ENCODE measurements at places on chromosomes 2 and 18.

DNA sequence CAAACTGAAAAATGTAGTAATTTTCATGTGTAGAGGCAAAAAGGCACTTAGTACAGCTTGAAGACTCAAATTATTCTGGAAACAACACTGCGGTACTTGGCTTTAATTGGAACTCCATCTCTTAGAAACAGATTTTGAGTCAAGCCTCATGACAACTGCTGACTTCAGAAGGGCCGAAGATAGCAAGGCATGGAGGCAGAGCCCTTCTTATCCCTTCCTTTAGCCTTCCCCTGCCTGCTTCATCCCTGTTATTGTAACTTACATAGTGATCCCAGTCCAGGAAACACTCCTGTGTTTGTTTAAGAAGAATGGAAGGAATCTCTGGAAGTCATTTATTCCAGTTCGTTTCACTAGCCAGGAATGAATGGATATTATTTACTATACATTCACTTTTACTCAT is 110.9 kb upstream of the FAM98A start:
- H3K27me3 ChIP-seq, result no peaks in the 10 kb centered on the region
- DNase-seq, result no peak
- no peak overlapping the region for H3K27ac ChIP-seq
- H3K36me3 ChIP-seq, result no peaks in the 10 kb centered on the region
- no peaks in the 10 kb centered on the region for H3K4me1 ChIP-seq

GRCh38 chr2:127134833-127135830 is 28.2 kb upstream of the BIN1 start:
- no peak overlapping the region for H3K4me3 ChIP-seq
- no peaks in the 10 kb centered on the region for H3K4me1 ChIP-seq
- H3K27ac ChIP-seq, result no peak overlapping the region
- H3K27me3 ChIP-seq, result no peaks in the 10 kb centered on the region
- no peaks in the 10 kb centered on the region for H3K36me3 ChIP-seq

DNA sequence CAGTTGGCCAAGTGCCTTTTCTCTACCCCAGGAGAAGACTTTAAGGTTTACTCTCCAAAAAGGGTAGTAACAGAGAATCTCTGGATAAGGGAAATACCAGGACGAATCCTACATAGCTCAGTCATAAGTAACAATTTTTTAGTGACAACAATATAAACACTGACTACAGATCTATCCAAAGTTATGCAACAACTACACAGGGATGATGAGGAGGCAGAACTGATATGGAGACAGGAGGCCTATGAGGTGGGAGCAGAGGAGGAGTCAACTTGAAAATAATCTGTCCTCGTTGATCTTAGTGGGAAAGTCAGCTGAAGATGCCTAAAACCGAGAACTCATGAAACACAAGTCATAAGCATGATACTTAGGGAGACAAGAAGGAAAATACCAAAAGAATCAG is 40.2 kb downstream of the SLC35F5 start:
- DNase-seq, result no peak
- H3K27ac ChIP-seq, result no peak overlapping the region
- H3K4me3 ChIP-seq, result no peak overlapping the region
- H3K36me3 ChIP-seq, result peaks cover 23% of the 10 kb centered on the region
- H3K27me3 ChIP-seq, result no peaks in the 10 kb centered on the region

DNA sequence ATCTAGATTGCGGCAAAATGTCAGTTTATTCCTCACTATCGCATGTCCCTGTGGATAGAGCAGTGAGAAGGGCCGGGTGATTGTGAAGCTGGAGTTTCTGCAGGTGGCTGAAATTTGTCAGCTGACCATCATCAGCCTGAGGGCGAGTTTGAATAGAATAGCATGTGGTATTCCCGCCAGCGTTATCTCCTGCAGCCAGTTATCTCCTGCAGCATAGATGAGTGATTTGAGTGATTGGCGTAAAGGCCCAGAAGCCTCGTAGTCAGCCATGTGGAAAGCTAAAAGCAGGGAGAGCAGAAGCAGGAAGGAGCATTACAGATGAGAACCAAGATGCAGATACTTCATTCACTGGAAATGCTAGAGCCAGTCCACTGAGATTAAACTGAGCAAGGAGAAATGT is 65.5 kb downstream of the CABLES1 start:
- DNase-seq, result no peak
- no peaks in the 10 kb centered on the region for H3K36me3 ChIP-seq
- no peak overlapping the region for H3K27ac ChIP-seq
- no peaks in the 10 kb centered on the region for H3K4me1 ChIP-seq
- H3K4me3 ChIP-seq, result no peak overlapping the region

DNA sequence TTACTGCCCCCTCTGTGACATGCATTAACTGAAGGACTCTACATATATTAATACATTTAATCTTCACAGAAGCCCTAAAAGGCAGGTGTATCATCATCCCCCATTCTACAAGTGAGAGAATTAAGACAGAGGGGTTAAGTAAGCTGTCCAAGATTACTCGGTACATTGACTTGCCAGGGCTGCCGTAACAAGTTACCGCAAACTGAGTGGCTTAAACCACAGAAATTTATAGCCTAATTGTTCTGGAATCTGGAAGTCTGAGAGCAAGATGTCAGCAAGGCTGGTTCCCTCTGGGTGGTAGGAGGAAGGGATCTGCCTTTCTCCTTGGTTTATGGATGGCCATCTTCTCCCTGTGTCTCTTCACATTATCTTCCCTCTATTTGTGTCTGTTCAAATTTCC is 605.5 kb downstream of the EPHA4 start:
- no peaks in the 10 kb centered on the region for H3K36me3 ChIP-seq
- no peak overlapping the region for H3K4me3 ChIP-seq
- no peak overlapping the region for H3K27ac ChIP-seq
- no peaks in the 10 kb centered on the region for H3K4me1 ChIP-seq
- no peaks in the 10 kb centered on the region for H3K27me3 ChIP-seq

DNA sequence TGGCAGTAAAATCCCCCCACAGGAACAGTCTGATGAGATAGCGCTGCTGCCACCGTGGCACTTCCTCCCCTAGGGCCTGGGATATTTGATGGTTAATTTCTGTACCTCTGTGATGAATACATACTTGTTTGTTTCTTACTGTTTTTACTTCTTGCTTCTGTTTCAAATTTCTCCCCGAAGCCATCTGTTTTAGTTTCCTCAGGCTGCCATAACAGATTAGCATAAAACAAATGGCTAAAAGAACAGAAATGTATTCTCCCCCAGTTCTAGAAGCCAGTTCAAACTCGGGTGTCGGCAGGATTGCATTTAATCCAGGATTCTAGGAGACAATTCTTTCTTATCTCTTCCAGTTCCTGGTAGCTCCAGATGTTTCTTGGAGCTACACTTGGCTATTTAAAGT is 435.9 kb downstream of the DSEL start:
- no peak for DNase-seq
- H3K27me3 ChIP-seq, result no peaks in the 10 kb centered on the region
- H3K27ac ChIP-seq, result no peak overlapping the region
- H3K36me3 ChIP-seq, result no peaks in the 10 kb centered on the region
- H3K4me3 ChIP-seq, result no peak overlapping the region

GRCh38 chr2:55213822-55214221 is 18.3 kb downstream of the CLHC1 start:
- H3K4me3 ChIP-seq, result no peak overlapping the region
- H3K36me3 ChIP-seq, result no peaks in the 10 kb centered on the region
- no peak overlapping the region for H3K27ac ChIP-seq
- H3K4me1 ChIP-seq, result no peaks in the 10 kb centered on the region
- DNase-seq, result no peak

DNA sequence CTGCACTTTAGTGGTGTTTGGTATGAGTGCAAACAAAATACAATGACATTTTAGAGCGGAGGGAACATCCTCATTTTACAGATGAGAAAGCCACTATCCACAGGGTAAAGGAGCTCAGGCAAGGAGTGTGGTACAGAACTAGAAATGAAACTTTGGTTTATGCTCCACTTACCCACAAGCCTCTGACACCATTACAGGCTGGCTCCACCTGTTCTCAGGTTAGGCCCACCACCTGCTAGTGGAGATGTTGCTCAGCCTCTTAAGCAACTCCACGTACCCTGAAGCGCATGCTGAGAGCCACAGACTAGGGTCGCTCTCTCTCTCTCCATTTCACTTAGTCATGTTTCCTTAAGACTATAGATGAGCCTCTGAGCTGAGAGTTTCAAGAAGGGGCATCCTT is 130.0 kb downstream of the MBD2 start:
- no peak for DNase-seq
- no peaks in the 10 kb centered on the region for H3K27me3 ChIP-seq

GRCh38 chr2:26772064-26773001 is 8.2 kb downstream of the SLC35F6 start:
- peaks cover 66% of the 10 kb centered on the region for H3K4me1 ChIP-seq

DNA sequence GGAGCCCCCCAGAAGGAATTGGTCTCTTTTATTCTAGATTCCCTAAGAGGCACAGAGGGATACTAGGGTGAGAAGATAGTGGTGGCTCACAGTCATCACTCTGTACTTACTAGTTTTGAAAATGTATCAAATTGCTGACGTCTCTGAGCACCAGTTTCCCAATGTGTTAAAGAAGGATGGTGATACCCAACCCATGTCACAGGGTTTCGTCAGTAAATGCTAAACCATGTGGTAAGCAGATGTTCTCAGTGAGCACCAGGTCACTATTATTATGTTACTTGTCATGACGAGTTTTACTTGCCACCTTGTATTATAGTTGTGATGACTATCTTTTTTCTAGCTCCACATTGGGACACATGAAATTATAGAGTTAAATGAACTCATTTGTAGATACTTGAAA is 54.7 kb downstream of the NEDD4L start:
- H3K4me3 ChIP-seq, result no peak overlapping the region
- DNase-seq, result no peak
- no peak overlapping the region for H3K27ac ChIP-seq
- no peaks in the 10 kb centered on the region for H3K4me1 ChIP-seq

DNA sequence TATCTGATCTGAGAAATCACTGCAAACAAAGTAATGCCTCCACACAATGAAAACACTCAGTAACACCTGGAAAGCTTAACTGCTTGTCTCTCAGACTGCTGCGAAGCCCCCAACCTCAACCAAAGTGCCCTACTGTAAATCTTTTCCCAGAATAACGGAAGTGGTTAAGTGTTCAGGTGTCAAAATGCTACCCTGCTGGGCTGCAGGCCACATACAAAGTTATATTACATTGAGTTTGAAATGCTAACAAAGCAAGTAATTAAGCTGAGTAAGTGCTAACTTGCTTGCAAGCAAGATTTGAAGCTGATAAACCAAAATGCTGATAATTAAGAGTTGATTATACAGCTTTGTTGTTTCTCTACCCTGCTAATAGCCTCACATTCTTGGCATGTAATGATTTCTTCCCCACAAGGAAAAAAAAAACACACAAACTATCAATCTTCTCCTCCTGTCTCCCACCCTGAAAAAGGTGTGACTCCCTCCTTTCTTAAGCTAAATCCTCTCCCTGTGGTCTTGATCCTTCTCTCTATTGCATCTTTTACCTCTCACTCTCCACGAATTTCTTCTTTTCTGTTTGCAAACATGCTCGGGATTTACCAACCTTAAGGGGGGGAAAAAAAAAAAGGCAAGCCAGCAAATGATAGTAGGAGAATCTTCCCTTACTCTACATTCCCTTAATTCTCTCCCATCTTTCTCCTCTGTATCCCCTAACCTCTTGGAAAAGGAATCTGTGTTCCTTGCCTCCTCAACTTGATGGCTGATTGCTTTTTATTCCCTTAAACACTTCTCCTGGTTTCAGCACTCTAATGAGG is 266.8 kb upstream of the SIX3 start:
- H3K4me3 ChIP-seq, result no peak overlapping the region
- no peaks in the 10 kb centered on the region for H3K4me1 ChIP-seq
- no peaks in the 10 kb centered on the region for H3K36me3 ChIP-seq
- H3K27me3 ChIP-seq, result no peaks in the 10 kb centered on the region
- no peak overlapping the region for H3K27ac ChIP-seq

GRCh38 chr2:120466704-120467054 is 120.7 kb downstream of the INHBB start:
- no peak overlapping the region for H3K4me3 ChIP-seq
- H3K27ac ChIP-seq, result no peak overlapping the region
- H3K36me3 ChIP-seq, result no peaks in the 10 kb centered on the region
- H3K27me3 ChIP-seq, result no peaks in the 10 kb centered on the region
- no peak for DNase-seq
- H3K4me1 ChIP-seq, result no peaks in the 10 kb centered on the region

DNA sequence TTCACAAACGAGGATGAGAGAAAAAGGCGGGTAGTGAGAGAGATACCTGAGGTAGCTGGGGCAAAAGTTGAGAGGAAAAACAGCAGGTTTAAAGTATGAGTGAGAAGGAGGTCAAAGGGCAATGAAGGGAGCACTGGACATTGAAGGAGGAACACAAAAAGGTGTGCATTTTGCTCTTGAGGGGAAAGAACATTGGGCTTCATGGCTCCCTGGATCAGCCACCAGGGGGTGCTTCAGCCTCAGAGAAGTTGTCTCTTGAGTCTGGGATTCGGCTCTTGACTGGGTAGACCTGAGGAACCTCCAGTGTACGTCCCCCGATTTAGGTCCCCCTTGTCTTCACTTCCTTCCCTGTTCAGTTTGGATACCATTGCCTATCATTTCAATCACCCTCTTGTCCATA is 128.5 kb downstream of the RAPGEF4 start:
- no peaks in the 10 kb centered on the region for H3K27me3 ChIP-seq
- H3K4me3 ChIP-seq, result no peak overlapping the region
- peak; percentile 30 for DNase-seq
- no peak overlapping the region for H3K27ac ChIP-seq

DNA sequence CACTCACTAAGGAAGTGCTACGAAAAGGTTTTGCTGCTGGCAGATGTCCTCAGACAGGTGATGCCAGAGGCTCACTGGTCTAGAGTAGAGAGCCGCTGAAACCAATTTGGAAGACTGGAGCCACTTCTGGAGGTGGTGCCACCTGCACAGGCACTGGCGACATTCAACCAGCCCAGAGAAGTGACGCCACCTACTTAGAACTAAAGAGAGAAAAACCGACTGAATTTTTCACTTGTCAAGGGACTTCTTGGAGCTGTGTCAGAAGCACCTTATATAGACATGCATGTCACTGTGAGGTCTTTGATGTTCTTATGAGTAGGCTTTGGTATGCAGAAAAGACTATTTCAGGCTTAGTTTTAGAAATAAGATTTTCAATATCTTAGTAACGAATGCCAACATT is 71.4 kb downstream of the BOD1L2 start:
- no peaks in the 10 kb centered on the region for H3K36me3 ChIP-seq
- no peak overlapping the region for H3K27ac ChIP-seq
- no peak overlapping the region for H3K4me3 ChIP-seq

DNA sequence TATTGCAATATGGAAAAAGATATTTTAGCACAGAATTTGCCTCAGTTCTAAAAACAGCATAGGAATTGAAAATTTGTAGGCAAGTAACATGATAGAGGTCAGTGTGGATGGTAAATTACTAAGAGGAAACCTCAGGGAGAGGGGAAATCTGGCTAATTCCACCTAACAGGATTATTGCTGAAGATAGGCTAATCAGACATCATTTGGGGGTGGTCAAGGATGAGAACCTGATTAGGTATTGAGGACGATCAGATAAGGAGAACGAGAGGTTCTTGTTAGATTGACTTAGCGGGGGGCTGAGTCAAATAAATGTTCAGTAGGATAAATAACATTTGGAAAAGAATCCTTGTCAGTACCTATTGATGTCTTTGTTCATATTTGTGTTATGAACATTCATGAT is 543.2 kb upstream of the LRRTM4 start:
- H3K36me3 ChIP-seq, result no peaks in the 10 kb centered on the region
- no peaks in the 10 kb centered on the region for H3K27me3 ChIP-seq
- no peak overlapping the region for H3K27ac ChIP-seq
- DNase-seq, result no peak

GRCh38 chr2:114160263-114160981 is 270.5 kb downstream of the ACTR3 start:
- H3K36me3 ChIP-seq, result no peaks in the 10 kb centered on the region
- H3K27ac ChIP-seq, result no peak overlapping the region
- H3K4me3 ChIP-seq, result no peak overlapping the region
- H3K4me1 ChIP-seq, result no peaks in the 10 kb centered on the region
- no peak for DNase-seq
